Activated effector memory CD4-positive, alpha-beta T cell treated with Interleukin-2 at 50 U/mL for 16 hours (primary cell): ENCODE measurements at places on chromosomes 2 and 18.

DNA sequence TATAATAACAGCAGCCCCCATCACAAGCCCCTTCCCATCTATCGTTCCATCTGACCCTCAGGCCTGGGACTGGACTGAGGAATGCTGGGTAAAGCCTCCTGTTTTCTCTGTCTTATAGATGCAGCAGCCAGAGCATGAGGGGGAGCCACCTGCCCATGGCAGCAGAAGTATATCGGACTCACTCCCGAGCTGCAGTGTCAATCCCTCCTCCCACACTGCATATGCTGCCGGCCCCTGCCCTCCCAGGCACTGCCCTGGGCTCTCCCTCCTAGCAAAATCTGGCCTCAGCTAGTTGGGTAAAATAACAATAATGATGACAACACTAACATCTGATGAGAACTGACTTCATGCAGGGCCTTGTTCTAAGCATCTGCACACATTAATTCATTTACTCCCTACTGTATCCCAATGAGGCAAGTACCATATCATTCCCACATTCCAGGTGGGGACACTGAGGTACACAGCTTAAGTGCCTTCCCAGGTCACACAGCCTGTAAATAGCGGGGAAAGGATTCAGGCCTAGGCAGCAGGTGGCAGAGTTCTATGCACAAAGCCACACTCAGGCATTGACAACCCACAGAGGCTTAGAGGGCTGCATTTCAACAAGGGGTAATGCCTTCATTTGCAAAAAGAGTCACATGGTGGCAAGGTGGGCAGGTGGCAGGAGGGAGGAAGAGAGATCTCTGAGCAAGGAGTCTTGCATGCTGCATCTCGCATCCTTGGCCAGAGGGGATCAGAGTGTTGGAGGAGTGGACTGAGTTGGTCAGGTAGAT is 190.0 kb downstream of the ZBTB7C start:
- no peak for DNase-seq

DNA sequence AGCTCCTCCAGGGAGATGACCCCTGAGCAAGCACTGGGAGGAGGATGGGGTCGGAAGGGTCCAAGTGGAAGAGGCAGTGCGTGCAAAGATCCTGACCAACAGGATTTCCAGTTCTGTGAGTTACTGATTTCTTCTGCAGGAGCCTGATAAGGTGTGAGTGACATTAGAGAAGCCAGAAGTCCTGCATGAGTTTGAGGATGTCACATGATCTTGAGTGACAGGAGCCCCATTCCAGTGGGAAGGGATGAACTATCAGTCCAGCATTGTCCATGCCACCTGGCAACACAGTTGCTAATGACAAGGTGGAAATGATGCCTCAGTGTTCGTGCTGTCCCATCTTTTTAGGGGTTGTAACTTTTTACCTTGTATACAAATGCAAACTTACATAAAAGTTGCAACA is 285.1 kb upstream of the HDAC4 start:
- no peak for DNase-seq

- DNase-seq = peak; percentile 3
Observed at GRCh38 chr18:11654736-11655605, 34.1 kb upstream of the GNAL start.

DNA sequence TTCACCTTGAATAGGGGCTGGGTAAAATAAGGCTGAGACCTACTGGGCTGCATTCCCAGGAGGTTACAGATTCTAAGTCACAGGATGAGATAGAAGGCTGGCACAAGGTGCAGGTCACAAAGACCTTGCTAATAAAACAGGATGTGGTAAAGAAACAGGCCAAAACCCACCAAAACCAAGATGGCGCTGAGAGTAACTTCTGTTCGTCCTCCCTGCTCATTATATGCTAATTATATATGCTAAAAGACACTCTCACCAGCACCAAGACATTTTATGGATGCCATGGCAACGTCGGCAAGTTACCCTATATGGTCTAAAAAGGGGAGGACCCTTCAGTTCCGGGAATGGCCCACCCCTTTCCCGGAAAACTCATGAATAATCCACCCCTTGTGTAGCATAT is 711.5 kb upstream of the KLHL29 start:
- no peak for DNase-seq

DNA sequence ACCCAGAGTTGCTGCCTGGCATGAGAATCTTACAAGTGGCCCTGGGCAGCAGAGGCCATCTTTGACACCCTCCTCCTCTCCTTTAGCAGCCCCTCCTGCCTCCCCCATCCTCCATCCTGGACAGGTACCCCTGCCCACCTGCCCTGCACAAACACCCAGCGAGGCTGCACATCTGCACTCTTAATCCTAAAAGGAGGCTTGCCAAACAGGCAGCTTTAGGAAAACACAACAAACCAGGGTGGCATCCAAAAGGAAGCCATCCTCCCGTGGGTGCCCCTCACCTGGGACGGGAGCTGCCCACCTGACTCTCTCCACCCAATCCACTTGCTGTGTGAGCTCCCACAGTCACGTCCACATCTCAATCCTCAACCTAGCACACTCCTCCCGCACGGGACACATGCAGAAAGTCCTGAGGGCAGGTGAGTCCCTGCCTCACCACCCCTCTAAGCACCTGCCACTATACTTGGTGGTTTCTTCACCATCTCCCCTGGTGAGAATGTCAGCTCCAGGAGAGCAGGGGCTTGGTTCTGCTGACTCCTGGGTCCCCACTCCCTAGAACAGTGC is 5.8 kb downstream of the BIN1 start:
- DNase-seq = no peak

GRCh38 chr2:222447131-222447530 is 22.8 kb downstream of the SGPP2 start:
- no peak for DNase-seq

GRCh38 chr2:112048887-112049286 is 6.2 kb upstream of the TMEM87B start:
- no peak for DNase-seq

DNA sequence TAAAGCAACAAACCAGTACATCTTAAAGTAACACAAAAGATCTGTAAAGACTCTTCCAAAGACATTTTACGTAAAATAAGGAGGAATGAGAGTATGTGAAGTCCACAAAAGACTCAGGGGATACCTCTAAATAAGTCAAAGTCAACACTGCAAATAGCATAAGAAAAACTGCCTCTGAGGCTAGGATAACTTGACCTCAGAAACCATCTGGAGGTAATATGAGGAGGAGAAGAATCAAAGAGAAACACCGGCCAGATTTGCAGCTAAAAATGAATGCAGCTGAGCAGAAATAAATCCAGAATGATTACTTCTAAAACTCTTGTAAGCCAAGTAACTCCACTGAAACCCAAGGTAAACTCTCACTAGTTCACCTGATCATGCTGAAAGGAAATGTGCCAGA is 52.2 kb upstream of the ERMN start:
- no peak for DNase-seq

- no peak for DNase-seq
Observed at GRCh38 chr2:240229005-240229404, 88.5 kb upstream of the OTOS start.
